ENCODE measurements at places on chromosomes 2 and 18. TPM values are rescaled to one million over a fixed set of nuclear protein-coding genes. Genes with fewer than 3 reads are reported as not detected.

The CEBPZOS gene
- total RNA-seq = 43.5 TPM

- no peak for DNase-seq
These were observed 570 bp upstream of the ECEL1 start for GRCh38 chr2:232488097-232488711.

GRCh38 chr2:71672826-71673795 is 219.8 kb downstream of the DYSF start:
- DNase-seq = peak; percentile 41

GRCh38 chr2:141856215-141856919 is 274.4 kb downstream of the LRP1B start:
- no peak for DNase-seq

The TEX261 gene
- total RNA-seq = 24.3 TPM

The SERPINB3 gene
- 0.17 TPM for total RNA-seq

- DNase-seq = no peak
These were observed 109.4 kb downstream of the AOX1 start for GRCh38 chr2:200695191-200695590.

The STON1 gene
- total RNA-seq = 10.1 TPM

DNA sequence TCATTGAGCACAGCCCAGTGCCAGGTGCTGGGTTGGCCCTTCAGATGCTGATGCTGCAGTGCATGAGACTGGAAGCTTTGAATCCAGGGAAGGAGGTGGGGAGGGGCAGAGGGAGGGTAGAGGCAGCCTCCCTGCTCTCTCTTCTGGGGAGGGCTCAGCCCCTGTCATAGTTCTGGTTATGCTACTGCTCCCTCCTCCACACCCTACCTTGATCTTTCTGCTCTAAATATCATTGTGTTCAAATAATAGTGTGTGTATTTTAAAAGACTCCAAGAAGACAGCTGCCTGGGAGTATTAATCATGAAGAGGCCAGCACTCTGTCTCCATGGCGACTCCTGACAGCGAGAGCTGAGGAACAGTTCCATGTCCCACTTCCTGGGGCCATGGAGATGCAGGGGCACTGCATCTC is 3.8 kb upstream of the EGR4 start:
- no peak for DNase-seq

DNA sequence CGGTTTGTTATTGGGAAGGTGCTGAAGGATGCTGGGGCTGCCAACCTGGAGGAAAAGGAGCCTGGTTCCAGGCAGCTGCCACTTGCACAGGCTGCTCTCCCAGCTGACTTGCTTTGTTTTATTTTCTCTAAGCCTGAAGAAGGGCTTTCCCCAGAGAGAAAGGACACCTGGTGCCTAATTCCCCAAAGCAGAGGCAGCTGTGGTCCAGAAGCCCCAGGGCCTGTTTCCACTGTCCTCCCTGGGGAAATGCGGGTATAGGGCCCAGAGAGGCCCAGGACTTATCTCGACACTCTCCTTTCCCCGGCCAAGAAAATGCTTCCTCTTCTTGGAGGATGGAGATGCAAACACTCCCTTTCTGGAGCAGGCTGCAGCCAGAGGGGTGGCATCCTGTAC is 30.1 kb downstream of the INO80C start:
- no peak for DNase-seq

GRCh38 chr2:120066800-120067547 is 54.1 kb downstream of the EPB41L5 start:
- no peak for DNase-seq

The COX7A2L gene
- total RNA-seq = 91.7 TPM

The DYSF gene
- total RNA-seq = 8.5 TPM

Data from H1 (cell line).